ENCODE measurements at places on chromosomes 13 and 19.

DNA sequence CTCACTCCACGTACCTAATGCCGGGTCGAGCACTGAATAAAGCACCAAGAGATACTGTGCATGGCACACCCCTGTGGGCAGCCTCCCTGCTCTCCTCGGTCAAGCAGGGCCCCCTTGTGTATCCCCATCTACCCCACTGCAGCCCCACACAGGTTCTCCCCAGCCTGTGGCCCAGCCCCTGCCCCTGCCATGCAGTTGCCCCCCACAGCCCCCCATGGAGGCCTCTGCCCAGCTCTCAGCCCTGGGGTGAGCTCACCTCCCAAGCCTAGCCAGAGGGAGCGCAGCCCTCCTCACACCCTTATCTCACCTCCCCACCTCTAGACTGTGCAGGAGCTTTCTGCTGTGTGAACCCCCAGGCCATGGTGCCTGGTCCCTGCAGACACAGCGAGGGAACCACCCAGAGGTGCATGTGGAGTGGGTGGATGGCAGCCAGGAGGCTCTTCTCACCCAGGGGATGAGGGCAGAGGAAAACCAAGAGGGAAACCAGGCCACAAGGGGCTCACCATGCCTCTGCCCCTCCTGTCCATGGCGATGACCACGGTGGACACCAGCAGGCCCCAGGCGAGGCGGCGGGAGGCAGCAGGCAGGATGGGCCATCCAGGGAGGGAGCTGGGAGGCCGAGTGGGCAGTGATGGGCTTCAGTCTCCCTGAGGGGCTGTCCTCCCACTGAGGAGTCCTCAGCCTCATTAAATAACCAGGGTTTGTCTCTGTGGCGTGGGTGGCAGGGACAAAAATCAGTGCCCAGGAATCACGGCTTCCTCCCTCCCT, 83.2 kb downstream of the ANKRD10 start:
- DNase-seq, result no peak

- no peak for DNase-seq
Measured at GRCh38 chr19:41324231-41324702, 14.3 kb downstream of the CCDC97 start.

DNA sequence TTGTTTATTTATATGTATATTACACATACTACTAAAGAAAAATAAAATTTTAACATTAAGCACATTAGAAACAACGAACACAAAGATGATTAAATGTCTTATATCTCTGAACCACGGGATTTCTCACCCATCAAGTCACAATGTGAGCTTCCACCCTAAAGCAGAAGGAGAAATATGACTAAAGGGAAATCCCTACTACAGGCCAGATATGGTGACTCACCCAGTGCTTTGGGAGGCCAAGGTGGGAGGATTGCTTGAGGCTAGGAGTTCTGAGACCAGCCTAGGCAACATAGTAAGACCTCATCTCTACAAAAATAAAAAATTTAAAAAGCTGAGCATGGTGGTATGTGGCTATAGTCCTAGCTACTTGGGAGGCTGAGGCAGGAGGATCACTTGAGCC, 24.6 kb downstream of the DCT start:
- DNase-seq, result no peak

DNA sequence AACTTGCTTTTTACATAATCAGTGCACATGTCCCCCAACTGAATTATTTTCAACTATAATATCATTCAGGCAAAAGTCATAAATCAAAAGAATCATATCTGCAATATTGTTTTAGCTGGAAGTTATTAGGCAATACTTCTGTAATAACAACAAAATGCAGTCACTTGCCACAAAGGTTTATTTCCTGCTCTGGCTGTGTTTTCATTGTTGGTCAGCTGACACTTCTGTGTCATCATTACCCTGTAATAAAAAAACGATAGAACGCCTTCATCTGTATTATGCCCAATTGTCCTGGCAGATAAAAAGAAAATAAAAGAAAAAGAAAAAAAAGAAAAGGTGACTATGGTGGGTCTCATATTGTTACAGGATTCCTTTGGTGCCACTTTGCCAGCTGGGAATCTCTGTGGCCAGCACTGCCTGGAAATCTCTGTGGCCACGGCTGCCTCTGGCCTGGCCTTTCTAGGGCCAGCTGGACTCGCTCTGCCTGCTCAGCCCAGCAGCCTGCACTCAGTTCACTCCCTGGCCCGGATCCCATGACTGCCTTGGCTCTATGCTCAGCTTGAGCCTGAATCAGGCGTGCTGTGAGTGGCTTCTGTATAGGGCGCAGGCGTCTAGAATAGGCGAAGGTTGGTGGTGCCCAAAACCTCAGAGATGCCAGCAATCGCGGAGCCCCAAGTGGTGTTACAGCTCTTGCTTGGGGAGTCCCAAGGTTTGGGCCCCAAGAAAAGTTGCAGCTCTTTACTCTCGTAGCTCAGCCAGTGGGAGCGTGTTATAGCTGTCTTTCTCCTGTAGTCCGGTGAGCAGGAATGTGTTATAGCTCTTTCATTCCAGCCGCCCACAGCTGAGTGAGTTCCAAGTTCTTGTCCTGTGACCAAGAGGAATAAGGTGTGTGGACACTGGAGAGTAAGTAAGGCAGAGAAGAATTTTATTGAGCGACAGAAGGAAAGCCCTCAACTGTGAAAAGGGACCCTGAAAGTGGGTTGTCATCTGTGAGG, 1227.1 kb downstream of the SLITRK1 start:
- DNase-seq, result peak; percentile 31

DNA sequence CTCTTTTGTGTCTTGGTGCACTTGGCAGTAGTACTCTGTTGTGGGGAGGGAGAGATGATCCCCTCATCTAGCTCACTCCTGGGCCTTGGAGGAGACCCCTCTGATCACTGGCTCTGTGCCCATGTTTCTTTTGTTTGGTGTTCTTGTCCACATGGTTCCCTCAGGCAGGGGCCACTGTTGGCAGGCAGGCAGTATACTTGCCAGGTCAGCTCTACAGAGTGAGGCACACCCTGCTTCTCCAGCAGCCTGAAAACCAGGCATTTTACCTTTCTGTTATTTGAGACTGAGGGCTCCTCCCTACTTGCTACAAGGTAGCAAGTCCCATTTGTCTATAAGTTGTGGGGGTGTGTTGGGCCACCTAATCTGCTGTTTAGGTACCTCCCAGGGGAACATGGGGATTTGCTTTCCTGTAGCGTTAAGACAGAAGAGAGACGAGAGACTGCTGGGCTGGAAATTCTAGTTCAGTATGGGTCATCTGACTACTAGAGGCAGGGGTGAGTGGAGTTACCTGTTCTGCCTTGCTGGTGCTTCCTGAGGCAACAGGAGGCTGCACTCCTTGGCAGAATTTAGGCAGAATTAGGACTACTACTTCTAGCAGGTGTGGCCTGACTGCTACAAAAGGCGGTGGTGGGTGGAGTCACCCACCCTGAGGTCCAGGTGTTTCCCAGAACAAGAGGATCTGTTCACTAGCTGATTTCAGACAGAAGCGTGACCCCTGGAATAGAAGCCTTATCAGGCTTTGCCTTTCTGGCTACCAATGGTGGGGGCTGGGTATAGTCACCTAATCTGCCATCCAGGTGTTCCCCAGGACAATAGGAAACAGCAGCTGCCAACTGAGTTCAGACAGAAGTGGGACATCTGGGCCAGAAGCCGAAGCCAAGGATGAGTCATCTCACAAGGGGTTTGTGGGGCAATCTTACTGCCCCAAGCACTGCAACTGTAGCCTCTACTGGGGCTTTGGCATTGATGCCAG, 843.0 kb upstream of the ATXN8OS start:
- DNase-seq, result no peak

DNA sequence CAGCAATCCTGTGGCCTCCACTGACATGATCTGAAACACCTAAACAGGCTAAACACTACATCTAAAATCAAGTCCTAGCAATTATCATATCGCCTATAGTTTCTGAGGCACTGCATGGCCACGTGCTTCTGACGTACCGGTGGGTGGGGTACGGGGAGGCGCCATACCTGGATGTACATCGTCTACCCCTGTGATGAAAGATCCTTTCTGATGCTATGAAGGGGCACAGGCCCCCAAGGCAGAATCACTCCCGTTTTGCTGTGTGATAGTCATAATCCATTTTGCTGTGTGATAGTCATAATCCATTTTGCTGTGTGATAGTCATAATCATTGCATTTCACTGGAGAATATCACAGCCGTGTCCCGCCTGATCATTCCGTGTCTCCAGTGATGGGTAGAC, 118.7 kb upstream of the SOX1 start:
- no peak for DNase-seq

GRCh38 chr13:106100171-106100919, 435.1 kb downstream of the EFNB2 start:
- DNase-seq, result no peak

DNA sequence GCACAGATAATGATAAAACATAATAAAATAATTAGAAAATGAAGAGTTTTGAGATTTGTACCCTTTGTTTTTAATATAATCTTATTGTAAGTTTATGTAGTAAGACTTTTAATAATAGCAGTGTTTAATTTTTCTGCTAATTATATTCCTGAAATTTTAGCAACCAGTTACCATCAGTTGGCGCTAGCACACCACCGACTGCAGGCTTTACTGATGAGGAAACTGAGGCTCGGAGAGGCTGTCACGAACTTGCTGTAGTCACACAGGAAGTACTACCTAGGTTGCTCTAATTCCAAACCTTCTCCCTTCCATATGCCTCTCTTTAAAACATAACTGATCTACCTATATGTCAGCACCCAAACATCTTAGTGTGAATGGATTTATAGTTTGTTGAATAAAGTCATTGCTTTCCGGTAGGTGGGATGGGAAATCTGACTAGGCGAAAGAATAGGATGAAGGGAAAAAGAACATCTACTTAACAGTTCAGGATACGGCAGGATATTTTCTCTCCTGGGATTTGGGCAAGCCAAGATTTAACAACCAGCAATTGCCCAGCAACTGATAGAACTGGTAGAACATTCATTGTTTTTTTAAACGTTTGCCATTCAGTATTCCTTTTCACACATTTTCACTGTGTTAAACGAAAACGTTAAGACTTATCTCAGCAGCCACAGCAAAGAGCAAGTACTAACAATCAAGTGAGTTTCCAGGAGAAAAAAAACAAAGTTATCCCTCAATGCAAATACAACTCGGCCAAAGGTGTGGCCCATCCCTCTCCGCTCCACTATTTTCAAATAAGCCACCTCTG, 822 bp upstream of the RFXAP start:
- no peak for DNase-seq

GRCh38 chr19:42512743-42513304, 15.5 kb downstream of the CEACAM1 start:
- DNase-seq, result no peak

GRCh38 chr19:22140356-22140755, 56.4 kb downstream of the ZNF676 start:
- no peak for DNase-seq

- DNase-seq, result peak; percentile 15
Measured at GRCh38 chr19:3210347-3211017, 14.0 kb upstream of the CELF5 start.

GRCh38 chr19:45523642-45524256, 16.5 kb downstream of the VASP start:
- peak; percentile 82 for DNase-seq

GRCh38 chr19:2371656-2372055, 11.6 kb downstream of the TMPRSS9 start:
- DNase-seq, result no peak

GRCh38 chr19:51724543-51724942, 752 bp upstream of the HAS1 start:
- no peak for DNase-seq

DNA sequence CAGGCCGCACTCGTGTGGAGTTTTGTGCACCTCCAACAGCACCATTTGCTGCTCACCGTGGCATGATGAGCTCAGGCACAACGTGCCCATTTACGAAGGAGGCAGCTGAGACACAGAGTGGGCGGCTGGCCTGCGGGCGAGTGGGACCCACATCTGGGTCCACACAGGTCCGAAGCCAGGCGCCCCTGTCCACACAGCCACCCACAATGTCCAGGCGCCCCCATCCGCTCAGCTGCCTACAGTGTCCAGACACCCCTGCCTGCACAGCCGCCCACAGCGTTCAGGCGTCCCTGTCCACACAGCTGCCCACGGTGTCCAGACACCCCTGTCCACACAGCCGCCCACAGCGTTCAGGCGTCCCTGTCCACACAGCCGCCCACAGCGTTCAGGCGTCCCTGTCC, 42.5 kb upstream of the F7 start:
- no peak for DNase-seq

- DNase-seq, result no peak
Measured at GRCh38 chr13:49607761-49608160, 20.5 kb upstream of the ARL11 start.

GRCh38 chr13:92573467-92574057, 653.0 kb upstream of the GPC6 start:
- DNase-seq, result peak; percentile 9

- no peak for DNase-seq
Measured at GRCh38 chr19:9909251-9909650, 27.1 kb downstream of the OLFM2 start.

- peak; percentile 59 for DNase-seq
Measured at GRCh38 chr13:93861818-93862217, 617.7 kb downstream of the DCT start.

GRCh38 chr13:36998624-36999041, 507 bp downstream of the ALG5 start:
- no peak for DNase-seq

GRCh38 chr19:29640231-29640630, 25.0 kb upstream of the PLEKHF1 start:
- no peak for DNase-seq

- peak; percentile 36 for DNase-seq
Measured at GRCh38 chr13:99040536-99041131, 62.8 kb upstream of the DOCK9 start.

DNA sequence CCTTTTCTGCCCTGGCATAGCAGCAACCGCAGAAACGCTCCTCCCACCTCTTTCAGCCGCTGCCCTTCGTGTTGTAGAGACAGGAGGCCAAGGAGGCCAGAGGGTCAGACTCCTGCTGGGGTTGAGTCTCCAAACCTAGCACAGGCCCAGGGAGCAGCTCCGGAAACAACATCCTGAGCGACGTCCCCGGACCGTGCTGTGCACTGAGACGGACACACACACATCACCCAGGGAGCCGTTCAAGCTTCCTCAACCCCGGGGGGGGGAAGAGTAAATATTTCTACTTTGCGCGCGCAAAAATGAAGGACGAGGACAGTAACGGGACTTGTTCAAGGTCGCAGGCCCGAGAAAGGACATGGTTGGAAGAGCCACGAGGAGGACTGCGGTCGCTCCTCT, 657 bp downstream of the ZNF550 start:
- no peak for DNase-seq

- DNase-seq, result no peak
Measured at GRCh38 chr19:5799247-5800241, 5.3 kb upstream of the NRTN start.
